ENCODE measurements at places on chromosomes 3 and 15. TPM values are rescaled to one million over a fixed set of nuclear protein-coding genes. Genes with fewer than 3 reads are reported as not detected.

DNA sequence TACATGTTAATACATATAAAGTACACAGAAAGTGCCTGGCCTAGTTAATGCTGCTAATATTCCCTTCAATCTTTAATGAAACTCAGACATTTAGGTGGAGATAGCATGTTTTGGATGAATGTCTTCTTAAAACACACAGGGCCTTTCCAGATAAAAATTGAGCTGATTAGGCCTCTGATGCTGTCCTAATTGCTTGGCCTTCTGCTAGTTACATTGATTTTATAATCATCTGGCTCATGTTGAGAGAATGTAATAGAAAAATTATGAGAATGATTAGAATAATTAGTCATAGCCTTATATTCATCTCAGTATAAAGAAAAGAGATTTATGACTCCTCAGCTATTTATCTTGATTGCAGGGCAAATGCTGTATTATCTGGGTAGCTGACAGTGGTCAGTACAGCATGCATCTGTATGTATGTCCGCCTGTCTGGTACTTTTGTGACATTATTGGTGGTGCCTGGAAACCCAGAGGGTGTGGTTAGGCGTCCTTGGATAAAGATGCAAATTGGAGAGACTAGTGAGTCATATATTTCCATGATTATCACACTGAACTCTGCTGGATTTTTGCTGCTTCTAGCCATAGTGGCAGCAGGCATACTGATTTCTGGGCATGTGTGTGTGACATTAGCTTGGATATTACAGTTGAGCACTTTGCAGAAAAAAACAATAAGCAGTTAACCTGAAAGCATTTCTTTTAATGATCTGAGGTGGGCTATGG, 120.8 kb downstream of the FEZF2 start:
- no peak for ATAC-seq

DNA sequence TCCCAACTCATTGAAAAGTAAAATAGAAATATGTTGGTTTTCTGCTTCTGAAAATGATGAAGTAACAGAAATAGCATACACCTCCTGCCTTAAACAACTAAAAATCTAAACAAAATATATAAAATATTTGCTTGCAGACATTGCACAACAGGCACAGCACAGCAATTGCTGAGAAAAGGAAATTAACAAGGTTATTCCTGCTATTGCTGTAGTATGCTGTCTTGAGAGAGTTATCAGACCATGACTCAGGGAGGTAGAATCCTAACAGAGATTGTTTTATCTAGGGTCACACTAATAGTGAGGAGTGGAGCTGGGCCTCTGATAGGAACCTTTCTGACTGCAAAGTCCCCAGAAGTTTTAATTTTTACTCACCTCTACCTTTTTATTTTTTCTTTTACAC, 72.6 kb downstream of the ZBTB20 start:
- no peak for ATAC-seq

Gene NUP210
- total RNA-seq, result 86.9 TPM

- ATAC-seq, result no peak
These were observed 414.6 kb upstream of the TBL1XR1 start for GRCh38 chr3:177611752-177612334.

Gene PSTPIP1
- 125 TPM for total RNA-seq

- no peak for ATAC-seq
These were observed 178.5 kb upstream of the ZBTB20 start for GRCh38 chr3:115325539-115325938.

Gene MASP1
- total RNA-seq, result not detected

DNA sequence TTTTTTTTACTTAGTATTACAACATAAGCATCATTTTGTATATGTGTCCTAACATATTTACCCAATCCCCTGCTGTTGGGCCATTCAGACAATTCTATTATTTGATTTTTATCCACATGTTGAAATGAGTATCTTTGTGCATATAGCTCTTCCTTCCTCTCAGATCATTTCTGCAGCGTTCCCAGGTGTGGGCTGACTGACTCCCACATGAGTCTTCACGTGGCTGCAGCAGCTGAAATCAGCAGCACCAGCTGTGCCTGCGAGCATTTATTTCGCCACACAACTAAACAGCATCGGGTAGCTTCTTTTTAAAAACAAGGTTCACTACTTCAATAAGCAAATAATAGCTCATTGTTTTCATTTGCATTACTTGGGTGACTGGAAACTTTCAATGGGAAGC, 44.5 kb upstream of the PDE8A start:
- ATAC-seq, result no peak

Gene CPLX3
- total RNA-seq, result 0.19 TPM

GRCh38 chr15:50176869-50177268, 5.1 kb upstream of the SLC27A2 start:
- ATAC-seq, result peak; percentile 97

Gene MST1
- 8.4 TPM for total RNA-seq

DNA sequence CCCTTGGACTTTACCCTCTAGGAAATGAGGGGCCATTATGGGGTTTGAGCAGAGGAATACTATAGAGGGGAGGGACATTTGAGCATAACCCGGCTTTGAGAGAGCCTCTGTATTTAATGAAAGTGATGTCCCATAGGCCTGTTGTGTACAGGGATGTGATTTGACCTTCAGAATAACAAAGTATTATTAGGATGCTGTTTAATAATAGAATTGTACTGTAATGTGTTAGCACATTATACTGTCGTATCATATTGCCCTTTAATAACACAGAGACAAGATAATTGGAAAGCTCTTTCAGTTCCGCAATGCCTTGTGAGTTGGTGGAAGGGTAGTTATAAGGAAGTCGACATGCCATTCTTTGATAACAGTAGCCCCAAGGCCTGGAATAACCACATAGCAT, 328.3 kb downstream of the RYR3 start:
- ATAC-seq, result no peak

Gene ARL6IP5
- 109 TPM for total RNA-seq

DNA sequence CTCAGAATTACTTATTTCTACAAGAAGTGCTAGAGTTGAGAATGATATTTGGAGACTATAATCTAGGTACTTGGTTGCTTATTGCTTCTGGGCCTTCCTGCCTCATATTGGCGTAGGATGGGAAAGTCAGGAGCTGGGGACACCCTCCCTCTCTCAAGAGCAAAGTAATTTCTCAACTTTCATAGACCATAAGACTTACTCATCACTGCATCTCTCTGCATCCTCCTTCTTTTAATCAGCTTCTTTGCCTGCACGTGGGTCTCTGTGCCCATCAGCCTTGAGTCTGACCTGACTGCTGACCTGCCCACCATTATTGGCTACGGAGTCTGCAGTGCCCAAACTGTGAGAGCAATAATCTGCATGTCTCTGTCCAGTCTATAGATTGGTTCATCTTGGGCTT, 27.3 kb upstream of the XIRP1 start:
- ATAC-seq, result peak; percentile 54

Gene CAND2
- total RNA-seq, result 0.85 TPM

- ATAC-seq, result no peak
These were observed 51.8 kb downstream of the ST3GAL6 start for GRCh38 chr3:98814817-98815420.

GRCh38 chr3:12313519-12313918, 24.6 kb downstream of the PPARG start:
- no peak for ATAC-seq

Gene UCN2
- 0.34 TPM for total RNA-seq

GRCh38 chr3:78035131-78035641, 995.3 kb downstream of the ROBO2 start:
- no peak for ATAC-seq

DNA sequence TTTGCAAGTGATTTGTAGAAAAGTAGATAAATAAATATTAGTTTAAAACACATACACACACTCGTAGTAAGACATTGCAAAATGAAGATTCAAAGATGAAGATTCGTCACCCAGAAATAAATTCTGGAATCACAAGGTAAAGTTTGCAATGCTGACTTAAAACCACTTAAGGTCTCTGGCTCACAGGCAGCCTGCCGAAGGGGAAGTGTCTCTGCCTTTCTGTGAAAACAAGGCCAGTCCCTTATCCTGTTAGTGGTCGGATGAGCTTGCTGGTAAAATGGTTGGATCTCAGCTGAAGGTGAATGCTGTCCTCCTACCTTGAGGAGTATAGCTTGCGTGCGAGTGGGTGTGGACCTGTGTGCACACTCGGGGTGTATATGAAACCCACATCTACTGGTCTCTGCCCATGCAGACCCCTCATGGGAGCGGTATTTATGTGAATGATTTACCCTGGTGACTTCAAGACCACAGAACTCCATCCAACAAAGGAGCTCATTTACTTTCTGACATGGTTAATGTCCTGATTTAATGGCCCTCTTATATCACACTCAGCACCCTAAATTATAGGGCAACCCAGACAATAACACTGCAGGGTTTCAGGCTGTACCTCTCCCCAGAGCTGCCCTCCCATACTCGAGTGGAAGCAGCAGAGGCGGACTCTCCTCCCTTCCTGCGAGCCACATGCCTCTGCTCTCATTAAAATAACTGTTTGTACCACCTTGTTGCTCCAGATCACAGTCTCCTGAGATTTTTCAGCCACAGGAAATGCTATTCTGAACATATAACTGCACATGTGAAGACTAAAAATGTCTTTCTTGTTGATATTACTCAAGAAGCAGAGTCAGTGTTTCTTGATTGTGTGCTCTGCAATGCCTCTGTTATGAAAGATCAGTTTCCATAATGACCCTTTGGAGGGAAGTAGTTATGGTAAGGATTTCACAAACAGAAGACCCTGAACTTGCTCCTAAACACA, 45.9 kb upstream of the ALDH1A3 start:
- ATAC-seq, result no peak

DNA sequence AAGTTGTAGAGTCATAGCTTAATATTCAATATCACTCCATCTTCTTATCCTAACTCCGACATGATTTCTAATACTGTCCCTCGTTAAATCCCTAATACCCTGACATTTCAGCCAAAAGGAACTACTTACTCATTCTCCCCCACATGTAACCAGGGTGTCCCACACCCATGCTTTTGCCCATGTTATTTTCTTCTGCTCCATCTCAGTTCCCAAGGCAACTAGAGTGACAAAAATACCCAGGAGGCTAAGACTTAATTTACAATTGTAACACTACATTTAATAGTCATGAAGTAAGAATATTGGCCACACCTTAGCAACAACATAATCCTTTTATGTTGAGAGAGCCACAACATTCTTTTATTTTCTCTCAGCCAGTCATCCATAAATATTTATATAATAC, 248.5 kb upstream of the TGFBR2 start:
- no peak for ATAC-seq

DNA sequence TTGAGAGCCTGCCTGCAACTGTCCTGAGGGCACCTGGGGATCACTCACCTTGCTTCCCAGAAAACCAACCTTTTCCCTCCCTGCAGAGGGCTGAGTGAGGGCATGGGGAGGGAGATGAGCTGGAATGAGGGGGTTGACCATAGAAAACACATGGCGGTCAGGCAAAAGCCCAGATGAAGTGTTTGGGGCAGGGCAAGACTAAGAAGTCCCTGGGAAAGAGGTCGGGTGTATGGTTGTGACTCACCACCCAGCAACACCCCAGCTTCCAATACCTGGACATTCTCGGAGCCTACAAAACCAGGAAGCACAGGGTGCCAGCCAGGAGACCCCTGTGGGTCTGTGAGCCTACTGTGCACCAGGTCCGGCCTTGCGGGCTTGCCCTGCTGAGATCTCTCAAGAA, 95.3 kb upstream of the ATP2B2 start:
- ATAC-seq, result no peak

Gene LIPC
- total RNA-seq, result 0.26 TPM

GRCh38 chr3:138443091-138443490, 8.7 kb downstream of the ESYT3 start:
- no peak for ATAC-seq

DNA sequence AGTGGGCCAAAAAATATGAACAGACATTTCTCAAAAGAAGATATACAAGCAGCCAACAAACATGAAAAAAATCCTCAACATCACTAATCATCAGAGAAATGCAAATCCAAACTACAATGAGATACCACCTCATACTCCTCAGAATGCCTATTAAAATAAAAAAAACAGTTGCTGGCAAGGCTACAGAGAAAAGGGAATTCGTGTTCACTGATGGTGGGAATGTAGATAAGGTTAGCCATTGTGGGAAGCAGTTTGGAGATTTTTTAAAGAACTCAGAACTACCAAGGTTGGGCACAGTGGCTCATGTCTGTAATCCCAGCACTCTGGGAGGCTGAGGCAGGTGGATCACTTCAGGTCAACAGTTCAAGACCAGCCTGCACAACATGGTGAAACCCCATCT, 27.8 kb upstream of the C15orf40 start:
- no peak for ATAC-seq

GRCh38 chr3:31929826-31930502, 51.1 kb downstream of the OSBPL10 start:
- no peak for ATAC-seq

Gene FGD5
- 0.74 TPM for total RNA-seq

DNA sequence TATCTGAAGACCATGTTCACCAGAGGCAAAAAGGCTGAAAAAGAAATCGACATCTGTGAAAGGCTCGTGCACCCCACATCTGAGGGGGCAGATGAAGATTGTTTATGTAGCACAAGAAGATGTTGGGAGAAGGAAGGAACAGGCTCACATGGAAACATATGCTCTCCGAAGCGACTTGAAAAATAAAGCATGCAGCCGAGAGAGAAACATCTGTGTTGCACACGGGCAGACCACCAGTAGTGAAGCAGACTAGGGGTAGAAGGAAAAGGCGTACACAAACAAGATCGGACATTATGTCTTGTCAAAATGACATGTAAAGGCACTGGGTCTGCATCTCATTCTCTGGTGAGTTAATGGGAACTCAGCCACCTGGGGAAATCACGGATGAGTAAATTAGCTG, 356.5 kb downstream of the ZIC4 start:
- ATAC-seq, result no peak

- ATAC-seq, result no peak
These were observed 245.0 kb downstream of the NTRK3 start for GRCh38 chr15:88011533-88011932.

DNA sequence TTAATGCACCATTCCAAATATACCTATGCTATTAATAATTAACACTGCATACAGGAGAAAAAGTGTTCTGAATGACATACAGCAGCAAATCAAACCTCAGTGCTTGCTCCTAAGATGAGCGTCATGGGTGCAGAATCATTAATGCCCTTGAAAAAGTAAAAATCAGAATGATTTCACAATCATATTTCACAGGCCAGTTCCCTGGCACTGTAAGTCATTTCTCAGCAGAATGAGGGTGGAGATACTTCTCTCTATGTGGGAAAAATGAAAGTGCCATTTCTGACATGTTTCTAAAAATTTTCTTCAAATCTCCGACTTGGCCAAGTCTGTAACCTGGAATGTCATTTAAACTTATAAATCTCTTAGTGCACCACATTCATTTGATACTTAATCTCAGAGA, 549.8 kb upstream of the AGTR1 start:
- ATAC-seq, result no peak

- no peak for ATAC-seq
These were observed 419.8 kb upstream of the TPM1 start for GRCh38 chr15:62622775-62623174.

Gene TTC14
- total RNA-seq, result 35.3 TPM

Gene TF
- total RNA-seq, result 0.50 TPM

Data from activated T-helper 17 cell treated with anti-CD3 and anti-CD28 coated beads, Interleukin-2, amount 50 U/mL, for 72 hours (primary cell).